ENCODE measurements at places on chromosomes 6 and 20.
A peak's percentile ranks its signal among the peaks of the same experiment; 100 is the strongest.

DNA sequence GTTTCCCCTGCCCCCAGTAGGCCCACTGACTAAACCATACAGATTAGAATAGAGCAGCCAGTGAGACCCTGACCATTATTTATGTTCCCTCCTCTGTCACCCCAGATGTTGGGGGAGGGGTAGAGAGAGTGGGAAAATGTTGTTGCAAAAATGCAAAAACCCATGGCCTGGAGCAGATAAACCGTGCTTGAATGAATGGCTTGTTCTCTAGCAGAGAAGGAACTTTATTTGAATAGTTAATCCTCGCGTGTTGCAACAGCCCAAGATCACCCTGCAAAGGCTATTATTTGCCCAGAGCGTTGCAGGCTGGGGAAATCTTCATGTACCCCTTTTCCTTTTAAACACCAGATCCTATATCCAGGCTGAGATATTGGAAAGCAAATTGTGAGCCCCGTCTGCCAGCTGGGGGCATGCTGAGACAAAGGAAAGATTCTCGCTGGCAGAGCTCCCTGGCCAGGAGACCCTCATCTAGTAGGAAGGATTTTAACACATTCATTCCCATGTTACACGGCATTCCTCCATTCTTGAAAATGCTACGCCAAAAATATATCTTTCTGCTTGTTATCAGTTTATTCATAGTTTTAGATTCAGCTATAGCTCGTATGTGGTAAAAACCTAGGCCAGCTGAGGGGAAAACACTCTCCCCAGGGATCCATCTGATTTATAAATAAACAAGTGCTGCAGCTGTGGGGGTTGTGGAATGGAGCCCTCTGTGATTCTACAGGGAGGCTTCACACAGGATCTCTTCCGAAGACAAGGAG, 53.0 kb downstream of the LINC00237 start:
- DNase-seq, result no peak

GRCh38 chr20:48079028-48079427, 293.7 kb upstream of the SULF2 start:
- no peak for DNase-seq

- no peak for DNase-seq
Measured at GRCh38 chr20:46894971-46895905, 595 bp downstream of the EYA2 start.

GRCh38 chr6:138410972-138411880, 7.2 kb downstream of the HEBP2 start:
- no peak for DNase-seq

GRCh38 chr6:149031859-149032598, 285.2 kb downstream of the UST start:
- DNase-seq, result peak; percentile 38

DNA sequence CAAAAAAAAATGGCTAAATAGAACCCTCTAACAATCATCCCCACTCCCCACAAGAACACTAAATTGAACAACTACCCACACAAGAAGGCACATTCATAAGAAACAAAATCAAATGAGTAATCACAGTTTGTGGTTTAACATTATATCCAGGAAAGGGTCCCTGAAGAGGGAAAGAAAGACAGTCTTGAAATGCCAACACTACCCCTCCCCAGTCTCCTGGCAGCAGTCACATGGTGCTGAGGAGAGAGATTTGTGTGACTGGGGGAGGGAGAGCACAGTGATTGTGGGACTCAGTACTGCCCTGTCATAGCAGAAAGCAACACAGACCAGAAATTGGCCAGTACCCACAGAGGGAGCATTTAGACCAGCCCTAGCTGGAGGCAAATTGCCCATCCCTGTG, 443.7 kb upstream of the BTBD3 start:
- no peak for DNase-seq

DNA sequence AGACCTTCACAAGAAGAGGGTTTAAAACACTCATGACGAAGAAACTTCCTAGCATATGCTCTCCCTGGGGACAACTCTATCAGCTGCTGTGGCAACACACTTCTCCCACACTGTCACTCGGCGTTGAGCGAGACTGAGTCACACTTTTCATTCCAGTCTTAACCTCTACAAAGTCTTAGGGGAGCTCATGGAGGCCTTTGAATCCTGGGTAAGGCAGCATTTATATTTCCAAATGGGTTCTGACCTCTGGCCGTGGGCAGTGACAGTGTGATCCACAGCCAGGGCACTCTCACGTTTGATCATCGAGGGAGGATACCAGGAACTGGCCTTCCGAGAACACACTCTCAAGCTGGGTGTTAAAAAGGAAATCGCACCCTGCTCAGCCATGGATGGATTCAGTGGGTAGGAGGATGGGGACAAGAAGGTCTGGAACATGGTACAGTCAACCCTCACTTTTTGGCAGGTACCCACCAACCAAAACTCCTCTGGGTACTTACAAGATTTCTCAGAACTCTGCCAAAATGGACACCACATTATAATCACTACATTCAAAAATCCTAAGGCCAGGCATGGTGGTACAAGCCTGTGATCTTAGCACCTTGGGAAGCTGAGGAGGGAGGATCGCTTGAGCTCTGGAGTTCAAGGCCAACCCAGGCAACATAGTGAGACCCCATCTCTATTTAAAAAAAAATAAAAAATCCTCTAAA, 19.6 kb downstream of the RRBP1 start:
- no peak for DNase-seq

DNA sequence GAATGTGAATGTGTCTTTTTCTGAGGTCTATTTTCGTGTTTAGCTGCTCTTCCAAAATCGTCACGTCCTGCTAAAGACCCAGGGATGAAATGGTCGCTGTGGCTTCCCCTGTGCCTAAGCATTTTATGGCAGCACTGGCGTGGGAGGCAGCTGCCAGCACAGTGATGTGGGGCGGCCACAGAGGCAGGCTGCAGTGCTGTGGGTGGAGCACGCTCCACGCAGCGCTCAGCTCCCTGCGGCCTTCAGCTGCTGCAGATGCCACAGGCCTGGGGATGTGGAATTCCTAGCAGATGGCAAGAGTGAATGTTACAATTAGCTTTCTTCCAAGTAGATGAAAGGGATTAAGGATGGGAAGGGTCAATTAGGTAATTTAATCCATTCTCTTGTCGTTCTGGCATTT, 242.6 kb downstream of the SMOC2 start:
- no peak for DNase-seq

DNA sequence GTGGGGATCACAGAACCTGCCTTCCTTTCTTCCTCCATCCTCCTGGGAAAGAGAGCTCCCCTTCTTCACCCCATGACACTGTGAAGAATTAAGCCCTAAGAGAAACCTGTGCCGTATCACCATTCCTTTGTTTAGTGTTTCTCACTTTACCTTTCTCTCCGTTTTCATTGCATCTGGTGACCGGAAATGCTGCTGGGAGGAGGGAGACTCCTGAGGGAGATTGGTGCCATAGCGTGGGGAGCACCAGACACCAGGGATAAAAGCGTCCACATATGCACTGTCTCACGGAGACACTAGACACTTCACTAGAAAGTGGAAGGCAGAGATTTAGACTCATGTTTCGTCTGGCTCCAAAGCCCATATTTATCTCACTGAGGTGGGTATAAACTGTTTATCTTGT, 15.5 kb upstream of the ULBP3 start:
- DNase-seq, result no peak

DNA sequence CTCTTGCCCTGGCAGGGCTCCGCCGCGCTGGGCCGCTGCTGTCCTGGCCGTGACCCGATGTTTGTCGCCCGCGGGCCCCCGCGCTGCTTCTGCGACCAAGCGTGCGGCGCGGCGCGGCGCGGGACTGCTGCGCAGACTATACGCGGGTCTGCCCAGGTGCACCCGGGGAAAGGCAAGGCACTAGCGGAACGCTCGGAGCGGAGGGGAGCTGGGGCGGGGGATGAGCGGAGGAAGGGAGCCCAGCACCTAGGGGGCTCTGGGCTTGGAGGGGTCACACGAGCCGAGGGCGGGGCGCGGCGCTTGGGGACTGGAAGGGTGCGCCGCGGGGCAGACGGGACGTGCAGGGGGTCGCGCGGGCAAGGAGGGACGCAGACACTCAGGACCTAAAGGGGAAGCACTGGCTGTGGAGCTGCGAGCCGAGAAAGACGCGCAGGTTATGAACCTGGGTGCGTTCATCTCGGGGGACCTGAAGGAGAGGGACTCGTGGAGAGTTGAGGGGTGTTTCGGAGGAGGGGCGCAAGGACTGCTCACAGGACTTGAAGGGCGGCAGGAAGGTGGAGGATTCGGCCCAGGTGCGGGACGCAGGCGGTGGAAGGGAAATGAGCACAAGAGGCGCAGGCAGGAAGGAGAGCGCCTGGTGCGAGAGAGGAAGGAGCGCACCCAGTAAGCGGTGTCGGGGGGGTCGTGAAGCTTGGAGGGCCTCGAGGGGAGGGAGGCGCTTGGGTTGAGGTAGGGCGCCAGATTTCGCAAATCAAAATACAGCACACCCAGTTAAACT, 40.8 kb upstream of the ZNFX1 start:
- DNase-seq, result no peak

GRCh38 chr6:22952097-22952496, 382.7 kb downstream of the HDGFL1 start:
- DNase-seq, result no peak

DNA sequence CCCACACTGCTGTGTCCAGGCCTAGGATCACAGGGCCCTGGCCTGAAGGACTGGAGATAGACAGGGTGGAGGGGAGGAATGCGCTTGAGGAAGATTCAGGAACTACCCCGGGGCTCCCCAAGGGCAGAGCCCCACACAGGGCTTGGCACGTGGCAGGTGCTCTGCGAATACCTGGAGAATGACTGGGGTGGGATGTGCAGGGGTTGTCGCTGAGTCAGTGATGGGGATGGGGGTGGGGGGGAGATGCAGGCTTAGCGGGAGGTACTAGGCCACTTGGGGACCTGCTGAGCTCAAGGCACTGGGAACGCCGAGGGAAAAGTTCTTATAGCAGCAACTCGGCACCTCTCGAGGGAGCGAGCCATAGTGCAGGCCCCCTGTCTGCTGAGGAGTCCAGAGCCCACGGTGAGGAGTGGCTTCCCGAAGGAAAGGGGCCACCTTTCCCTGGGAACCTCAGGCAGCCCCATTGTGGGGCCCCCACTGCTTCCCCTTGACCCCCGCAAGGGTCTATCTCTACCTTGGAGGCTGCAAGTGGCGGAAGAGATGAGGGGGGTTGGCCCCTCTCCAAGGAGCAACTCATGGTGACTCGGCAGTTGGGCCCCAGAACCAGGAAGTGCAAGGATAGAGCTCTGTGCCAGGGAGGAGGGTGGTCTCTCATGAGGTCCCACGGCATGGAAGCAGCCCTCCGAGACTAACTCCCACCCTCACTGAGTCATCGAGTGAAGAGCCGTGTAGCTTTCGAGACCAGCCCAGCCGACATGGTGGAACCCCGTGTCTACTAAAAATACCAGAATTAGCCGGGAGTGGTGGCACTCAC, 33.1 kb downstream of the SRC start:
- no peak for DNase-seq

- DNase-seq, result no peak
Measured at GRCh38 chr6:52644253-52644652, 26.7 kb upstream of the TMEM14A start.

GRCh38 chr6:129882510-129883023, 21.5 kb upstream of the TMEM244 start:
- no peak for DNase-seq

DNA sequence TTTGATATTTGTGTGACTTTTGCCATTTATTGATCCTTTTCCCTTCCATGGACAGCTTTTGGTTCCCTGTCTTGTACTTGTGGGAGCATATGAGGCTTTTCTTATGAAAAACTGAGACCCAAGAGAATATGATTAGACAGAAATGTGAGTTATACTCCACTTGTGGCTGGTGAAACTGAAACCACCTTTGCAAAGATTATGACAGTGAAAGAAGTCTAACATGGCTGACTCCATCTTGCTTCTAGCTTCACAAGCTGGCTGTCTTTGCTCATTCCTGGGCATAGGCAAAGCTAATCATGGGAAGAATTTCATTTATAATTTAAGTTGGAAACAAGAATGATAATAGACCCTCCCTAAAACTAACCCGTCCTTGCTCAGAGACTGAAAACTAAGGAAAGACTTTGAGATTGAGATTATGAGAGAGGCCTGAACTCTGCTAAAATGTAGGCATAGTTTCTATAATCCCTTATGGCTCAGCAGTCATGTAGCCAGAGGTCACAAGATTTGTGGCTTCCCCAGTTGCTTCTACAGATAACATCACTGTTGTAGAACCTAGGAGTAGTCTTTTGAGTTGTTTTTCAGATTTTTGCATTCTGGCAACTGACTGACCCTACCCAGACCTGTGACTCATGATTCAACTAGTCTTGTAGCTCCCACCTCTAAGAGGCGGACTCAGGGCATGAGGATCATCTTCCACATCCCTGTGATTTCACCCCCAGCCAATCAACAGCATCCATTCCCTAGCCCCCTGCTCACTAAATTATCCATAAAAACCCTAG, 50.9 kb upstream of the CD2AP start:
- DNase-seq, result no peak

DNA sequence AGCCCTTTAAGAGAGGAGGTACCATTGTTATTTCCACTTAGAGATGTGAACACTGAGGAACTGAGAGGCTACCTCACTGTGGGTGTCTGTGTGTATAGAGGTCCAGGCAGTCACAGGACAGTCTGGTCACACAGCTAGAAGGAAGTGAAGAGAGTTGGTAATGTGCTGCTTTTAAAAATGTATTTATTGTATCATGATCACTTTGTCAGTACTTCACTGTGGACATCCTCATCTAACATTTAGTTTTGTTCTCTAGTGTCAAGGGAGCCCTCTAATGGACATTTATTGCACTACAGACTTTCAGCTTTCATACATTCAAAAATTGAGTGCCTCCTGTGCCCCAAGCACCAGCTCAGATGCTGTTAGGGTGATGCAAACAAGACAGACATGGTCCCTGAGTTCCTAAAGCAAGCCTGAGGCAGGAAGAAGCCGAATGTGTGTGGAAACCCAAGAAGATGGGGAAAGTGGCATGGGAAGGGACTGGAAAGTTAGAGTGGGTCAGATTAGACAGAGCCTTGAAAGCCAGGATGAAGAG, 123.0 kb downstream of the SLC16A10 start:
- no peak for DNase-seq

- no peak for DNase-seq
Measured at GRCh38 chr6:130293800-130294199, 71.0 kb upstream of the SAMD3 start.

DNA sequence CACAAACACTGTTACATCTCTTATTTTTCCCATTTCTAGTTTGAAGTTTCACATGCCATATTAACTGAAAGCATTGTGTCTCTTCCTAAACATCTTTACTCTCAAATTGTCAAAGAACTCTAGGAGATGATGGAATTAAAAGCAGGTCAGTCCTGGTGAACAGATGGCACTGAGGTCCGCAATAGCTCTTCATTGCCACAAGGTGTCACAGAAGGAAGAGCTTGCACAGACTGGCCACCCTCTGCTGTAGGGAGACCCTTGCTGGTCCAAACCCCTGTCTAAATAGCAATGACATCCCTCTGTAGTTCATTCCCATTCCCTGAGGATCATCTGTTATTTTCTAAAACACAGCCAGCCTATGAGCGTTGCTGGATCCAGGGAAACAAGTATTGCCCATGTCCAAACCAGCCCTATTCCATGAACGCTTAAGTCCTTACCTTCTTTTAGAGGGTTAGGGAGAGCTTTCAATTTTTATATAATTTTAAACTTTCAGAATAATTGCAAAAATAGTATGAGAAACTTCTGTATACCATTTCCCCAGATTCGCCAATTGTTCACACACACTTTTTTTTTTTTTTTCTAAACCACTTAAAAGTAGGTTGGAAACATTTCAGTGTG, 10.1 kb upstream of the HDAC2 start:
- DNase-seq, result no peak
